H1 (cell line): ENCODE measurements at places on chromosomes 7 and 10.

GRCh38 chr7:47078241-47078640 is 503.7 kb downstream of the TNS3 start:
- no peak for DNase-seq

- DNase-seq: no peak
These were observed 61.8 kb downstream of the NEBL start for GRCh38 chr10:20835335-20835734.

DNA sequence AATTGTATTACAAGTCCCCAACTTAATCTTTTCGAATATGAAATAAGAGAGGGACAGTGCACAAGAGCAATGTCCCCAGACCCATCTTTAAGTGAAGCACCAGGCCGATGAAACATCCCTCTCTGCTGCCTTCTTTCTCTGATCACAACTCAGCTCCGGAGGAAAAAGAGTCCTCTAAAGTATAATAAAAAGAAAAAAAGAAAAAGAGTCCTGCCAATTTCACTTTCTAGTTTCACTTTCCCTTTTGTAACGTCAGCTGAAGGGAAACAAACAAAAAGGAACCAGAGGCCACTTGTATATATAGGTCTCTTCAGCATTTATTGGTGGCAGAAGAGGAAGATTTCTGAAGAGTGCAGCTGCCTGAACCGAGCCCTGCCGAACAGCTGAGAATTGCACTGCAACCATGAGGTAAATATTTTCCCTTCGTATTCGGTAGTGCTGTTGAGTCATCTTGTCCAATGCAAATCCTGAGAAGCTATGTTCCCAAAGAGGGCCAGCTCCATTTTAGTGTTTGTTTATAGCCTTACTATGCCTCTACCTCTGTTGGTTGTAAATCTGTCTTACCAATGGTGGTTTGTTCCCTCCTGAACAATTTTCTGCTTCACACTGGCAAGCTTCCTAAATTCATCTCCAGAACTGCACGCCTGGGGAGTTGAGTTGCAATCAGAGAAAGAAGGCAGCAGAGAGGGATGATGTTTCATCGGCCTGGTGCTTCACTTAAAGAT is at the start of gene IFIT2:
IFIT2 (plus strand) TSS at position 326 of the 725 bp plus-strand sequence; CDS start at position 404, 78 bp downstream.
- DNase-seq: no peak

DNA sequence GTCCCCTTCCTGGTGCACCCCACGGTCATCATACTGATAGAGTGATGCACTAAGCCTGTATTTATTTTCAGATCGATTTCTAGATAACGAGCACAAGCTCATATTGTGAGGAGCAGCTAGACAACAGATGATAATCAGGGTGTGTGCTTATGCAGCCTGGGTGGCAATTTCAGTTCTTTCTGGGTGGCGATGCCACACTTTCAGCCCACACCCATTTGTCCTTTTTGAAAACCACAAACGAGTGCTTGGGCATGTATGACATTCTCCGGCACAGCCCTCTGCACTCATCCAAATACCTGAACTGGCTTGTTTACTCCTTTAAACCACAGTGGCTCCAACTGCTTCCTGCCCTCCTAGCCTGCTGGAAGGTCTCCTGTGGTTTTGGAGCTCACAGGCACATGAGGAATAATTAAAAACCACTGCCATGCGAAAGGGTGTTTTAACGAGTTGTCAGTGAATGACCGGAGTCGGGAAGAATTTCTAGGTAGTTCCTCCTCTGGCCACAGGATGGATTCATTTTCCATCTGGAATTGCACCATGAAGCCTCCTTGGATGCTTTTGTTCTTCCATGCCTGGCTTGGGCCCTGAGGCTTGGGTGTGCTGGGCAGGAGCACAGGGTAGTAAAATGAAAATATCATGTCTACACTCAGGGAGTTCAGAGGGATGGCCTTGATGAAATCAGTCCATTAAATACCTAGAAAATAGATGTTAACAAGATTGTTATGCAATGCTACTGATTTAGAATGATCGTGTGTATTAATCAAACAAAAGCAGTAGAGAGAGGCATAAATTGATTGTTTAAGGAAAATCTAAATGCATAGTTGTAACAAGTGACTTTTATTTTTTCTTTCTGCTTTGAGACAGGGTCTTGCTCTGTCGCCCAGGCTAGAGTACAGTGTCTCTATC is 52.4 kb upstream of the ITGB1 start:
- DNase-seq: peak; percentile 10

GRCh38 chr10:88944813-88945212 is 7.8 kb downstream of the ACTA2 start:
- DNase-seq: no peak

- DNase-seq: no peak
These were observed 110.3 kb downstream of the ZNF248 start for GRCh38 chr10:37747081-37747480.
